Activated T-cell treated with anti-CD3 and anti-CD28 coated beads for 1 hour (primary cell): ENCODE measurements at places on chromosomes 7 and 10.

GRCh38 chr10:34862892-34863291, 47.8 kb upstream of the PARD3 start:
- DNase-seq, result no peak

DNA sequence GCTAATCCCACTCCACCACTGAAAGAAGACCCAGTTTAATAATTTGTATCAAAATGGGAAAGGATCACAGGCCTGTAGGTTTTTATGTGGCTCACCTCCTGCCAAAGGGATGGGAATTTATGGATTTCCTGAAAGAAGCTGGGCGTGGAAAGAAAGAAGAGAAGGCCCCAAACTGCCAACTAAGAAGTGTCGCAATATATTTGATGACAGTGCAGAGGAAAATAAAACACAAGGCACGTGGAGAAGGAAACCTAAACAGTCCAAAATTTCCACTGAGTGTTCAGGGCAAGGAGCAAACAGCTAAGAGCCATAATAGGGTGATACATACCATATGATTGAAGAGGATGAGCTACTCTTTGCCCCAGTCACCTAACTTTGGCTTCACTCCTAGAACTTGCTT, 667.2 kb downstream of the GATA3 start:
- DNase-seq, result no peak

DNA sequence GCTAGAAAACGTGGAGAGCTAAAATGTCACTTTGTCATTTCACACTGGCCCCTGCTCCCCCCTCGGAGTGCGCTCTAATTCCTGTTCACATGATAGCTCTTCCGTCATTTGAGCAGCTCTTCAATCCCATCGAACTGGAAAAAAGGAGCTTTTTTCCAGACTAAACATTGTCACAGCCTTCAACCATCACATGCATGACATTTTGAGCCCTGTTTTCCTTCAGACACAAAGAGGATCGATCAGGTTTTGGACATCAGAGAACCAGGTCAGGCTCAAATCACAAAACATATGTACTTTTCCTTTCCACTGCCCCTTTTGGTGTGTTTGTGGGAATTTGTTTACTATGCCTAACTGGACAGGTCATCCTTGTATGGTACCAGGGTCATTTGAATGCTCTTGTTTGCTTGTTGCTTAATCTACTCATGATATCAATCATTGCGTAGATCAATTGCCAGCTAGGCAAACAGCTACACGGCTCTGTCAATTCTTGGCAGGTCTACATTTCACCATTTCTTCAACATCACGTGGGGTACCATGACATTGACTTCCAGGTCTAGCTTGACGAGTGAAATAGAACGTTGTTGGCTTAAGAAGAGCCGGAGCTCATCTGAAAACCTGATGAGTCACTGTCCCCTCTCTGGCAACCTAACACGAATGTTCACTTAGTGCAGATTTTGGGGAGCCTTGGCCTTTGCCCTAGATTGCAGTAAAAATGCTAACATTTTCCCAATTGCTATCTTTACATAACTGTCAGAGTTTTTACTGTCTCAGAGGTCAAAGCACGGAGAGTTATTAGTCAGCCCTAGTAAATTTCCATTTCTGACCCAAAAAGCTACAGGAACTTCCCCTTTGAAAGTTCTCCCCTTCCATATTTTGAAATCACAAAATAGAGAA, 87.3 kb downstream of the LYZL2 start:
- no peak for DNase-seq

DNA sequence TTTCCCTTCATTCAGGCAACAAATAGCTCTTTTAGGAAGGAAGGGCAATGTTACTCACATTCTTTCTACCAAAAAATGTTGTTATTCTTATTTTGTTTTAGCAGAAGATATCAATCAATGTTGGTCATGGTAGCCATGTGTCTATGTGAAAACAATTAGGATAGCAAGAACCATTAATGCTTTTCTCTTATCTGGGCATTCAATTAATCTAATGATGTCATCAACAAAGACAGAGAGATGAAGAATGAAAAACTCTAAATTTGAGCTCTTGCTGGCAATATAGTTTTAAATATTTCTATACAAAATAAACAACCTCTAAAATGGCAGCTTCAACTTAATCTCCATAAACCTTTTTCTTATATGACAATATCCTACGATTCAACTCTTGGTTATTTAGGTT, 353.7 kb upstream of the ANKRD30A start:
- DNase-seq, result no peak

- DNase-seq, result no peak
Measured at GRCh38 chr7:41203542-41203941, 499.3 kb downstream of the INHBA start.

DNA sequence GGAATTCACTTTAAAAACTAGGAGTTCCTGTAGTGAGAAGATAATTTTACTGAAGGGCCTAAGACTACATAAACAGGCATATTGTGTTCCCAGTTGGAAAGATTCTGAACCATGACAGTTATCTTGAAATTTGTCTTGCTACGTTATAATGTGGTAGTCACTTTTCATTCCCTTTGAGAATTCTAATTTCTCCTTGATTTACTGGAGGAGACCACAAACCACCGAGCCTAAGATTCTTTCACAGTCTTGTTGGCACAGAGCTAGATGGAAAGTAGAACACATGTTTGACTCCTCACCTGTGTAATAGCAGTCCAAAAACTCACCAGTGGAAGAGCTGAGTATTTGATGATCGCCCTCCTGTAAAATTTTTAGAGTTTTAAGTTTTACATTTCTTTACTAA, 4.9 kb downstream of the ARMC10 start:
- no peak for DNase-seq

- no peak for DNase-seq
Measured at GRCh38 chr10:108250936-108251620, 1086.6 kb upstream of the SORCS1 start.

DNA sequence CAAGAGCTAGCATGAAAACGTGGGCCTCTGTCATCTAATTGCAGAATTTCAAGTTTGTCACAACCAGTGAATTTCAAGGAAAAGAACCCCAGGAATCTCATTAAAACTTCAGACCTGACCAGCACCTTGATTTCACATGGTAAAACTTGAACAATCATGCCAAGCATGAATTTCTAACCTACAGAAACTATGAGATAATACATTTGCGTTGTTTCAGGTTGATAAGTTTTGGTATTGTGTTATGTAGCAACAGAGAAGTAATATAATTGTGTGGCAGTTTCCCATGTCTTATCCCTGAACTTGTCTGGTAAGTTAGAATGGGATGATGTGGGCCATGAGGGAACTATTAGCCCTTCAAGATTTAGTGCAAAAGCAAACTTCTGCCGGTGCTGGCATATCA, 530.1 kb downstream of the ANKRD7 start:
- no peak for DNase-seq

DNA sequence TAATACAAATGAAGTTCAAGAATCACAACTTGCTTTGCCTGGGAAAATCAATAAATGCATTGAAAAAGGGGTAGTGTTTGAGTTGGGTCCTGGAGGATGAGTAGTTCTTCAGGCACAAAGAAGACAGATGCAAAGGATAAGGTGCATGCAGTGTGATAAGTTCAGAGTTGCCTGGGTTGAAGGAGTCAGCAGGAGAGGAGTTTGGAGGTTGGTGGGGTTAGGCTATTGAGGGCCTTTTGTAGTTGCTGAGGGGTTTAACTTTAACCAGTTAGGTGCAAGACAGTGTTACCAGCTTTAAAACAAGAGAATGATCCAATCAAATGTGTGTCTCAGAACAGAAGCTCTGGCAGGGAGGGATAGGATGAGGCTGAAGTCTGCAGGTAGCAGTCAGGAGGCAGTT, 44.3 kb upstream of the GLCCI1 start:
- DNase-seq, result no peak

GRCh38 chr10:132820056-132820455, 34.1 kb upstream of the NKX6-2 start:
- no peak for DNase-seq

DNA sequence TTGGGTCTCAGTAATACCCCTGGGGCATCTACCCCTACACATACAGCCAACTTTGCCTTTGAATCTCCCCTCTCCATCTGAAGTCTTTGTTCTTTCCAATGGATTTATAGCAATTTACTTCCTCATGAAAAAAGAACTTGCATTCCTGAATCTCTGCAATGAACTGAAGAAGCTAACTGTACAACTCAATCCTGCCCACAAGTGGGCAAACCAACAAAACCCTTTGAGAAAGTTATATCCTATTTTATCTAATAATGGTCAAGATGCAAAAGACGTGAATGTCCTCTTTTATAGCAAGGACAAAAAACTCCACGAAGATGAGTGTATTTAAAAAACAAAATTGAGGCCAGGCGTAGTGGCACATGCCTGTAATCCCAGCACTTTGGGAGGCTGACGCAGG, 991.3 kb downstream of the LRMDA start:
- DNase-seq, result no peak

DNA sequence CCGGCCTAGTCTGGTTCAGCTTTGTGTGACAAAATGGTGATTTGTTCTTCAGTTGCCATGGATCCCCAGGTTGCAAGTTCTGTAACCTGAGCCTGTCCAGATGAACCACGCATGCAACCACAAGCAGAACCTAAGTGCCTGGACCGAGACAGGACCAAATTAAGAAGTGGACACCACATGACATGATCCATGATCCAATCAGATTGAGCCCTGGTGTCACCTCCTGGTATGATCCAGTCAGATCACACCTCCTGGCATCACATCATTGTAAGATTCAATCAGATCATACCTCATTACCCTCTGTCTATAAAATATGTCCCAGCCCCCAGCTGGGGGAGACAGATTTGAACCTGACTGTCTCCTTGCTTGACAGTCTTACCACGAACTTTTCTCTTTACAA, 70.0 kb downstream of the MALSU1 start:
- DNase-seq, result no peak

DNA sequence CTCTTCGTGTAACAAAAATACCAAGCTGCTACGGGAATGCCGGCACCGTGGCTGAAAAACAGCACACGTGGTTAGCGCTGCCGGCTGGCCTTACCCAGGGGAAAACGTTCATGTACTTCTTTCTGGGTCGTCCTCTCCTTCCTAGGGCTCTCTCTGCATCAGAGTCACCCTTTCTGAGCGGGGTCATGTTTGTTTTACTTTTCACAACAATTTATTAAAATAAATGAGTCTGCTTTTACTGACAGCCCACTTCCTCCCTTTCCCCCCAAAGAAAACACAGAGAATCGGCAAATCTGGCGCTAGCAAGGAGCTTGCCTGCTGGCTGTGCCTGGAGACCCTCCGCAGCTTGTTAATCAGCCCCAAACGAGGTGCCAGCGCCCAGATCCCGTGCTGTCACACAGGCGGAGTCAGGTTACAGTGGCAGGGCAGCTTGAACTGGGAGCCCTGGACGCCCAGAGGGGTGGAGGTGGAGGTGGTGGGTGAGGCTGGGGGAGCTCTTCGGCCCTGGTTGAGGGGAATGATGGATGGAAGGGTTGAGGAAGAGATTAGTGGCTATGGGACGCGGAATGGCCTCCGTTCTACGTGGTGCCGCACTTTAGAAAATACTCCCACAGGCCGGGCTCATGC, 162.2 kb upstream of the TNS3 start:
- no peak for DNase-seq

- no peak for DNase-seq
Measured at GRCh38 chr7:35334506-35334905, 80.6 kb upstream of the TBX20 start.

GRCh38 chr10:63515002-63515763, 6.0 kb upstream of the REEP3 start:
- no peak for DNase-seq

GRCh38 chr10:92413519-92413918, 122.6 kb downstream of the MARCHF5 start:
- no peak for DNase-seq

GRCh38 chr7:73533742-73534141, 11.6 kb upstream of the BAZ1B start:
- no peak for DNase-seq

- DNase-seq, result no peak
Measured at GRCh38 chr10:32210306-32211045, 136.5 kb downstream of the EPC1 start.

- no peak for DNase-seq
Measured at GRCh38 chr10:34789966-34790506, 25.1 kb downstream of the PARD3 start.

- DNase-seq, result no peak
Measured at GRCh38 chr7:5872326-5872725, 8.3 kb upstream of the OCM start.
